ENCODE measurements at places on chromosomes 5 and 9.
A peak's percentile ranks its signal among the peaks of the same experiment; 100 is the strongest.

DNA sequence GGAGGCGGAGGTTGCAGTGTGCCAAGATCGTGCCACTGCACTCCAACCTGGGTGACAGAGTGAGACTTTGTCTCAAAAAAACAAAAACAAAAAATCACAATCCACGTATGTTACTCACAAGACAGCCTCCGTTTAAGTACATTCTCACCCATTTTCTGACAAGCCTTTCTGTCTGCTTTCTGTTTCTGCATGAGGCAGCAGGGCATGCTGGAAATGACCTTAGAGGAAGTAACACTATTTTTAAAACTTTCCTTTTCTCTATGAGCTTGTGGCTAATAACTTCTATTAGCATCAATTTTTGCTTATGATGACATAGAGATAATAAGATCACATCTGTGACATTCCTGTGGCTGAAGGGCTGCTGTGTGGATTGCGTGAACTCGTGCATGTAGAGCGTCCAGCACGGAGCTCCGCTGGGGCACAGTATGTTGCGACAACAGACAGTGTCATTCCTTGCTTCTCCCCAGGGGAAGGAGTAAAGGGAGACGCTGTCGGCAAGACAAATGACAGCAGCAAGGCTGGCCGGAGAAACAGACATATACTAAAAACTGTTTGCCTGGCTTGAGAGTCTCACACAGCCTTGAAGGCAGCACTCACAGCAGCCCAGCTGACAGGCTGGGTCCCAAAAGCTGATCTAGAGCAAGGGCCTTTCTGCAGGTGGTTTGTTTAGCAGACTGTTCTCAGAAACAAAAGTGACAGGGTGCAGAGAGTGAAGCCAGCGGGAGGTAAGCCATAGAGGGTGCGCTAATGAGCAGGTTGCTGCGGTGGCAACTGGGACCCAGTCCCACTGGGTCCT is 1.6 kb downstream of the BTNL3 start:
- no peak for DNase-seq

DNA sequence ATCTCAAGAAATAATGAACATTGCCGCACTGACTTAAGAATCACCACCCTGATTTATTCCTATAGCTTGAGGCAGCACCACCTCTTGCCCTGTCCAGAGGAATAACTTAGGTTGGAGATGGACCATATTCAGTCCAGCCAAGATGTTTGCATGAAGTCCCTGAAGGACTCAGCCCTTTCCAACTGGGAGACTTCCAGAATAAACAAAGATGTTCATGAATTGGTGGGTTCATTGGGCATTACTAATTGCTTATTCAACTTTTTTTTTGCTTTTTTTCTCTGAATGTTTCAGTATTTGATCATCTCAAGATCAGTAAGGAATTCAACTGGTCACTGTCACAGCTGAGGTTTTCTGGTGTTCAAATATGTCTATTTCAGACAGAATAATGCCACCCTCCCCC is 470.6 kb downstream of the CCDC171 start:
- no peak for DNase-seq

DNA sequence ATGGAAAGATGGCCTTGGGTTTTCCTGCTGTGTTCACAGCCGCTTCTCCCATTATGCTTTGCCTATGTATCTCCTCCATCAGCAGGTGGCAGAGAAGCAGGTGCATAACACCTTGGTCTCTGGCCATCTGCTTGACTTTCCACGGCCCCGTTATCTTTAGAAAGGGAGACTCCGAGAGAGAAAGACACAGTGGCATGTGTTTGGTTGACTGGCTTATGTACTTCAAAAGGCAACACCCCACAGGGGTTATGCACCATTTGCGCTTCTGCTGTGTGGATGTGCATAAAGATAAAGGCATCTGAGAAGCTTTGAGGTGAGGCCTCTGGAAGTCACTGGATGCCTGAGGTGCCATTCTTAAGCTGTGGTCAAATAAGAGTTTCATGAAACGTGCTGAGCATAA is 138.4 kb downstream of the EGFLAM start:
- no peak for DNase-seq

GRCh38 chr9:136943291-136944211 is 987 bp downstream of the FBXW5 start:
- no peak for DNase-seq

- DNase-seq, result peak; percentile 82
These were observed 284.5 kb downstream of the NTRK2 start for GRCh38 chr9:84953797-84954705.

DNA sequence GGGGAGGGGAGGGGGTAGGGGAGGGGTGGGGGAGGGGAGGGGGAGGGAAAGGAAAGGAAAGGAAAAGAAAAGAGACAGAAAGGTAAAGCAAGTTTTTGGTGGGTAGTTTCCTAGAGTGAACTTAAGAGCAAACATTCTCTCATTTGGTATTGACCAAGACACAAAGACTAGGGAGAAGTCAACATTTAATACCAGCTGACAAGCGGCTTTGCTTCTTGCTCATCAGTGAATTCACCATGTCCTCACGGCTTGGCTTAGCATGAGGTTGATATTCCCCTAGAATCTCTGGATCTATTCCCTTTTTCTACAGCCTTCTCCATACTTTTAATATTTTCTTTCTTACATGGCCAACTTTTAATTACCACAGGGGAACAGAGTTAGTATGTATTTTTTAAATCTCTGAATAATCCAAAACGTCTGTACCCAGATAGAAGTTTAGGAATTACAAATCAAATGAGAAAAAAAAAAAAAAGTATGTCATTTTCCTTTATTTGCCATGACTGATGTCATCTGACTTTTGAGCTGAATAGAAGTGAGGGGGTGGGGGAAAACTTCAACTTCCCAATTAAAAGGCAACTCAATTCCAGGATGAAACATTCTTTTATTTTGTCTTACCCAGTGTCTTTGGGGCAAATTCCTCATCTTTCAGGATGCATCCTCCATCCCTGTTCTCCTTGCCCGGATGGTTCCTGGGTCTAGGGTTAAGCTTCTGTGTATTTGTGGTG is 40.1 kb upstream of the GLIS3 start:
- DNase-seq, result no peak

Measured in umbilical cord (tissue), 2 donors.